Amniotic stem cell (primary cell): ENCODE measurements at places on chromosomes 11 and 22.
A peak's percentile ranks its signal among the peaks of the same experiment; 100 is the strongest.

- no peak for DNase-seq
These were observed 37.9 kb downstream of the PKNOX2 start for GRCh38 chr11:125202362-125202880.

DNA sequence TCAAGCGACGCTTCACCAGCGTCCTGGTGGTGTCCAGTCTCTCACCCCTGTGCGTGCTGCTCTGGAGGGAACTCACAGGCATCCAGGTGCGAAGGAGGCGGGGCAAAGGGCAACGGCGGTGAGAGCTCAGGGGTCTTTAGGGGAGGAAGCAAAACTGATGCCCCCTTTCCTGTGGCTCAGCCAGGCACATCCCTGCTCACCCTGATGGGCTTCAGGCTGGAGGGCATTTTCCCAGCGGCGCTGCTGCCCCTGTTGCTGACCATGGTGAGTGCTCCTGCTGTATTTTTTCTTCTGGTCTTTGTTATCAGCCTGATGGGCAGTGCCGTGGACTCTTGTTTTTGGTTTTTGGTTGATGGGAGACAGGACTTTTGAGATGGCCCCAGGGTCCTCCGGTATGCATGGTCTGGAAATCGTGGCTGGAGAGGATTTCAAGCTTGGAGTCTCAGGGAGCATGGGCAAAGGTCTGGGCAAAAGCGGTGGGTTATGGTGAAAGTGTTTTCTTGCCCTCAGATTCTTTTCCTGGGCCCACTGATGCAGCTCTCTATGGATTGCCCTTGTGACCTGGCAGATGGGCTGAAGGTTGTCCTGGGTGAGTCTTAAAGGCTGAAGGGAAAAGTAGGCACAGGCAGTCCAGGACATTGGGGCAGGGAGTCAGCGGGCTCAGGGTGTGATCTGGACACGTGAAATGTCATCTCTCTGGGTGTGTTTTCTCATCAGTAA is 695 bp downstream of the RCE1 start:
- no peak for DNase-seq

DNA sequence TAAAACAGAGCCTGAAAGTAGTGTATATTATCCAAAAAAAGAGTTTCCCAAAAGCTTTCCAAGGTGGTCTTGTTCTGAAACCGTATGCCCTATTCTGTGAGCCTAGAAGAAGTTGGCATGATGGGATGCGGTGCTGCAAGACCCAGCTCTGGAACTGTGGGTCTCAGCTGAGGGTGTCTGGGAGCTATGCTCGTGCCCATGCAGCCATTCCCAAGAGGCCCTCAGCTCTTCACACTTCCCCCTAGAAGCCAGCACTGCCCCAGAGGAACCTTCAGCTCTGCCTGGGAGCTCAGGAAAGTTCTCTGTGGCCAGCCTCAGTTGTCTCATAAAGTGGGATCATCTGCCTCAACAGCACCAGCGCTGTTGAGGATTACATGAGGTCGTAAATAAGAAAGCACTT is 6.4 kb upstream of the SYT12 start:
- DNase-seq, result no peak

- no peak for DNase-seq
These were observed 130.2 kb downstream of the TRIM44 start for GRCh38 chr11:35792846-35793192.

DNA sequence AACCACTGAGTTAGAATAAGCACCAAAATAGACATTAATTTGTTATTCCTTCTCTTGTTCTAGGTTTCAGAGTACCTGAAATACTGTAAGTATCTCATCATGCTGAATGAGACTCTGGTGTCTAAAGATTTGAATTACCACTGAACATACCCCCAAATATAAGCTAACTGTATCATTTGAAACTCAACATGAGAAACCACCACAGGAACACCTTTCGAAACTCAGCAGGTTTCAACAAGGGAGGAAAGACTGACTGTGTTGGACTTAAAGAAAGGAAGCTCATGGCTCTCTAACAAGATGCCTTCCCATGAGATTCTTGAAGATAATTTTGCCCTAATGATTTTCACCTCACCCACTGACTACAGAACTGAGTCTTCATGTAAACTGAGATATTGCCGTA is 37.0 kb downstream of the PRCP start:
- no peak for DNase-seq

- DNase-seq, result no peak
These were observed 54.1 kb downstream of the C2CD3 start for GRCh38 chr11:74116719-74117118.

DNA sequence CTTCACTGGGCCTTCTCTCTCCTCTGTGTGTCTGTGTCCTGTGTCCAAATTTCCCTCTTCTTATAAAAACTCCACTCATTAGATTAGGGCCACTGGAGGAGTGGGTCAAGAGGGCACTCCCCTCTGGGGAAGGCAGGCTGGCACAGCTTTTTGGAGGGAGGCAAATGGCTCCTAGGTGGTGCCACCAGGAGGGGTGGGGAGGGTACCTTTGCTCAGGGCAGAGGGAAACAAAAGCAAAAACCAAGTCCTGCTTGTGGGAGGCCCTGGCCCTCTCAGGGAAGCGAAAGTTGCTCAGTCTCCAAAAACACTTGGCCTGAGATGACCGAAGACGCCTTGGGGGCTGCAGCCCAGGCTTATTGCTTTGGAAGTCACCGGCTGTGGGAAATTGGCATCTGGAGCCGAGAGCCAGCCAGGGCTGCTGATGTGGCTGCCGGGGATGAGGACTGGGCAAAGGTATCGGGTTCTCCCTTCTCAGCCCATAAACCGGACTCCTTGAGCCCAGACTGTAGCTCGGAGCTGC is 48.2 kb upstream of the ANO1 start:
- no peak for DNase-seq

GRCh38 chr11:120096369-120097191 is 41.3 kb downstream of the TRIM29 start:
- no peak for DNase-seq

DNA sequence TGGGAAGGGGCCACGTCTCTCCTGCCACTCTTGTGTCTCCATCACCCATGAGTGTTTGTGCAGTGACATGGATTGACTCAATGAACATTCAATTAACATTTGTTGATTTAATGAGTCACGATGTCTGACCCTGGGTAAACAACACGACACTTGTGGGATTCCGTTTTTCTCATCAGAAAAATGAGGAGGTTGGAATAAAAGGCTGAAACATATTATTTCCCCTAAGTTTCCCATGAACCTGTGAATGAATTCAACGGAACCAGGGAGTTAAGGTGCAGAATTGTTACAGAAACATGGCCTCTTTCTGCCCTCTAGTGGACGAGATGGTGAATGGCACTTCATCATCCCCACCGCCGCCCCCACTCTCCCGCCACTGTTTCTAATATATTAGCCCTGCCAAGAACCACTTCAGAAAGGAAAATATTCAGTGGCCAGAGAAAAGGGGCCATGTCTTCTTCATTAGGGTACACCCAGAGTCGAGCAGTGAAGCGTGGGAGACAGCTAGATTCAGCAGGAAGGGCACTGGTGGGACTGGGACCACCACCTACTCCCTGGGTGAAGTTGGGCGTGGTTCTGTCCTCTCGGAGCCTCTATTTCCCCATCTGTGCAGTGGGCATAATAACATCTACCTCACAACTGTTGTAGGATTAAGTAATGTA is 46.3 kb upstream of the SYT13 start:
- DNase-seq, result peak; percentile 7

DNA sequence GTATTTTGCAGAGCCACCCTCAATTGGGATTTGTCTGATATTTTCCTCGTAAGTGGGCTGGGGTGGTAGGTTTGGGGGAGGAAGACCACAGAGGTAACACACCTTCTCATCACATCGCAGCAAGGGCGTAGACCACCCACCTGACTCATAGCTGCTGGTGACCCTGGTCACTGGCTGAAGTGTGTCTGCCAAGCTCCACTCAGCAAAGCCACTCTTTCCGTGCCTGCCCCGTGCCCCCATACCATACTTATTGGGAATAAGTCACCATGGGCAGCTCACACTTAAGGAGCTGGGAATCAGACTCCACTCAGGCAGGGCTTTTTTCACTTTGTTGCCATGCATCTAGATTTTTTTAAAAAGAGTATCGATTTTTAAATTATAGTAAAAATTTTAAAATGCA is 111.6 kb downstream of the PHF21B start:
- no peak for DNase-seq

DNA sequence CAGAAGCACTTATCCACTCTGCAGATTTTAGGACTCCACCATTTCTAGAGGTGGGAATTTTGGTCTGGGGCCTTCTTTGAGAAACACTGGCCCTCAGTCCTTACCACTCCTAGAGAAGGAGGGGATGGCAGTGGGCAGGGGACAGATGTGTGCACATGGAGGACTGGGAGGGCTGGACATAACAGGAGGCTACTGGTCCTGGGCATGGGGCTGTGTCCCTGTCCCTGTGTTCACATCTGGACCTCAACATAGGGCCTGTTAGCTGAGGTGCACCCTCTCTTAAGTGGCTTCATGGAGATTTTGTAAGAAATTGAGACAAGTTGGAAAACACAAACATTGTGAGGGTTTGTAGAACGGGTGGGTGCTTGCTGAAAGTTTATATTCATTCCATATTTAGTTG is 103.4 kb downstream of the ATXN10 start:
- no peak for DNase-seq

- no peak for DNase-seq
These were observed 32.5 kb upstream of the GRAMD4 start for GRCh38 chr22:46587492-46588278.

DNA sequence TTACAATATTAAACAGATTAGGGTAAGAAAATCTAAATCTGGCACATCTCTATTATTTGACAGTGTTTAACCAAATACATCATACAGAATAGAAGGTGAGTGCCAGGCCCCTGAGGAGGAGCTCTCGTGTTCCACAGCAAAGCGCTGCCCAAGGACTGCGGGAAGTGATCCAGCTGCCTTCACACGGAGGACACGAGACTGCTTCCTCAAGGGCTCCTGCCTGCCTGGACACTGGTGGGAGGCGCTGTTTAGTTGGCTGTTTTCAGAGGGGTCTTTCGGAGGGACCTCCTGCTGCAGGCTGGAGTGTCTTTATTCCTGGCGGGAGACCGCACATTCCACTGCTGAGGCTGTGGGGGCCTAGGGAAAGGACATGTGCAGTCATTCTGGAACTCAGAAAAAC is 71.1 kb downstream of the NCAPD3 start:
- DNase-seq, result no peak

DNA sequence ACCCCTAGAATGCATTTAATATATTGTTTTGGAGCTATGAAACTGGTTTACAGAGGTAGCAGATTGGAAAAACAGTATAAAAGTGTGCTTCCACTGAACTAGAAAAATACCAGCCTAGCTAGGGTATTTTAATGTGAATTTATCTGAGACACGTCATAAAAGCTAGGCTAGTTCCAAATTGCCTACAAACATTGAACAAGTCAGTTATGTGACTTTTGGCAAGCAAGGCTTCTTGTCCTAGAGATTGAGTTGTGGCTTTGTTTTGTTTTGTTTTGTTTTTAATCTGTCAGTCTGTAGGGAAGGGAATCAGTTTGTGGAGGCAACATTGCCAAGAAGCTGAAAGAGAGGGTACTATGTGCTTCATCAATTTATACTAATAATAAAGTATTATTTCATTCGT is 24.2 kb downstream of the RTN3 start:
- no peak for DNase-seq

DNA sequence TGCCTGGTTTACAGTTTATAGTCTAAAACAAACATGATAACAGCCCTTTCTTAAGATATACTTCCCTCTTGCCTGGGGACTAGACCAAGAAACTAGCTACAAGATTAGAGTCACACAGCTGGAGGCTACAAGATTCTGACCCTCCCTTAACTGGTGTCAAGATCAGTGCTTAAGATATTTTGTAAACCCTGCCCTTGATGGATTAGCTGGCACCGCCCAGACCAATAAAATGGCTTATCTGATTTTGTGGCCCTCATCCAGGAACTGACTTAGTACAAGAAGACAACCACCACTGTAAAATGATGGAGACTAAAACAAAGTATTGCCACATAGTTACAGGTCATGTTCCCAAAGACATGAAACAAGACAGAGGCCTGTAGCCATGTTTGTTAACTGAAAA is 53.4 kb downstream of the FAM181B start:
- no peak for DNase-seq

GRCh38 chr11:113016905-113017304 is 55.7 kb downstream of the NCAM1 start:
- DNase-seq, result no peak

DNA sequence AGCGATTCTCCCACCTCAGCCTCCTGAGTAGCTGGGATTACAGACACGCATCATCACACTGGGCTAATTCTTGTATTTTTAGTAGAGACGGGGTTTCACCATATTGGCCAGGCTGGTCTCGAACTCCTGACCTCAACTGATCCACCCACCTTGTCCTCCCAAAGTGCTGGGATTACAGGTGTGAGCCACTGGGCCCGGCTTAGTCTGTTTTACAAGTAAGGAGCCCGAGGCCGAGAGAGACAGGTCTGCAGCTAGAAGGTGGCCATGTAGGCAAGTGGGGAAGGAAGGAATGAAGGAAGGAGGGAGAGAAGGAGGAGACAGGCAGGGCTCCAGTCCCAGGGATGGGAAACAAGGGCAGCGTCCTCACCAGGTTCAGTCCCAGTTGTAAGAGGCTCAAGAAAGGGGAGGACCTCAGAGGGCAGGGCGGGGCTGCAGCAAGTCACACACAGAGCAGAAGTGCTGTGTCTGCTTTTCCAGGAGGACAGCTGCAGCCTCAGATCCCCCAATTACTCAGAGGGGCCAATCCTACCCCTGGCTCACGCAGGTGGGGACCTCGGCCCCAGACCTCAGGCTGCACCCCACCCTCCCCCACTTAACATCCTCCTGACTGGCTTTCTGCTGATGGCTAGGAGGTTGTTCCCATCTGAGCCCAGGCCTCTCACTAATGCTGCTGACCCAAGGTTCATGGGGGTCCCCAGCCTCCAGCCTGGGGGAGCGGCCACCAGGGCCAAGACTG is 53.8 kb upstream of the PRR5 start:
- DNase-seq, result no peak
